Progenitor cell of endocrine pancreas (in vitro differentiated cells): ENCODE measurements at places on chromosomes 11 and 22.

GRCh38 chr22:19995611-19996339 lies 20.8 kb downstream of the ARVCF start:
- no peaks in the 10 kb centered on the region for H3K27me3 ChIP-seq
- DNase-seq, result no peak
- H3K4me1 ChIP-seq, result peaks cover 12% of the 10 kb centered on the region
- H3K4me3 ChIP-seq, result no peak overlapping the region

DNA sequence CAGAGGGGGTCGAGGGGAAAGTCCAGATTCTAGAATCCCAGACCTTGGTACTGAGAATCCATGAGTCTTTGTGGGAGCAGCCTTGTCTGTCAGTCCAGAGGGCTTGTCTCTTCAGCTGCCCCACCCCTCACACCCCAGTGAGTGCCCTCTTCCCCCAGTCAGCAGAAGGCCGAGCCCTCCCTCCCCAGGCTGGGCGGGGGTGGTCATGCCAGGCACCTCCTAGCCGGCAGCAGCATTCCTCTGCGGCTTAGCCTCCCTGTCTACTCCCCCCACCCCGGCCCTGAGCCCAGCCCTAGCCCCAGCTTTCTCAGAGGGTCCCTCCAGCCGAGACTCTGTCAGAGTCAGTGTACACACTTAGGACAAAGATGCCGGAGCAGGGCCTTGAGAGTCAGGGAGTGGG lies 4.6 kb downstream of the SOX10 start:
- peaks cover 33% of the 10 kb centered on the region for H3K27me3 ChIP-seq
- DNase-seq, result no peak
- peaks cover 8% of the 10 kb centered on the region for H3K36me3 ChIP-seq
- H3K27ac ChIP-seq, result no peak overlapping the region
- H3K4me3 ChIP-seq, result no peak overlapping the region

DNA sequence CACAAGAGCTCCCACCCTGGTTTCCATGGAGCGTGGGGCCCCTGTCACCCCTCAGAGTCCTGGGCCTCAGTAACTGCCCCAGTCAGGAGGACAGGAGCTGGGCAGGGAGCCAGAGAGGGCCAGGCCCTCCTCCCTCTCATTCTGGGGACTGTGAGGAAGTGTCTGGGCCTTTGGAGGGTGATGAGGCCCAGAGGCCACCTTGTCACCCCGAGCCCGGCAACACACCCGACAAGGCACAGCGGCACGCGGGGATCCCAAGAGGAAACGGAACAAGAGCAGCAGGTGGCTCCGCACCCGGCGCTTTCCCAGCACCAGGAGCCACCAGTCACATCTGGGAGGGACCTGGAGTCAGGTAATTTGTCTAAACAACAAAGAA lies 72.1 kb downstream of the CELSR1 start:
- peaks cover under 1% of the 10 kb centered on the region for H3K27me3 ChIP-seq
- H3K4me3 ChIP-seq, result no peak overlapping the region
- no peaks in the 10 kb centered on the region for H3K4me1 ChIP-seq
- H3K27ac ChIP-seq, result no peak overlapping the region
- no peak for DNase-seq

GRCh38 chr11:67458266-67458665 lies 3.1 kb downstream of the CABP4 start:
- H3K4me1 ChIP-seq, result no peaks in the 10 kb centered on the region
- no peak overlapping the region for H3K27ac ChIP-seq
- H3K4me3 ChIP-seq, result no peak overlapping the region
- H3K36me3 ChIP-seq, result no peaks in the 10 kb centered on the region
- peaks cover 4% of the 10 kb centered on the region for H3K27me3 ChIP-seq

- H3K36me3 ChIP-seq, result no peaks in the 10 kb centered on the region
- H3K27me3 ChIP-seq, result peaks cover 3% of the 10 kb centered on the region
- no peak overlapping the region for H3K27ac ChIP-seq
- no peaks in the 10 kb centered on the region for H3K4me1 ChIP-seq
- DNase-seq, result no peak
- no peak overlapping the region for H3K4me3 ChIP-seq
Observed at GRCh38 chr11:128222245-128222884, 365.0 kb downstream of the ETS1 start.

GRCh38 chr11:6476571-6476970 lies 2.8 kb upstream of the TRIM3 start:
- peaks cover 8% of the 10 kb centered on the region for H3K27me3 ChIP-seq
- peaks cover 12% of the 10 kb centered on the region for H3K36me3 ChIP-seq
- DNase-seq, result no peak

GRCh38 chr22:39946126-39946502 lies 14.1 kb upstream of the TMA7B start:
- DNase-seq, result no peak
- H3K4me3 ChIP-seq, result no peak overlapping the region
- no peak overlapping the region for H3K27ac ChIP-seq
- H3K4me1 ChIP-seq, result peaks cover 25% of the 10 kb centered on the region
- peaks cover 9% of the 10 kb centered on the region for H3K27me3 ChIP-seq

GRCh38 chr11:88355887-88356286 lies 18.4 kb upstream of the CTSC start:
- H3K36me3 ChIP-seq, result no peaks in the 10 kb centered on the region
- peaks cover 3% of the 10 kb centered on the region for H3K27me3 ChIP-seq
- H3K27ac ChIP-seq, result no peak overlapping the region
- no peak for DNase-seq
- H3K4me3 ChIP-seq, result no peak overlapping the region

- no peak for DNase-seq
- H3K27ac ChIP-seq, result no peak overlapping the region
- H3K4me1 ChIP-seq, result no peaks in the 10 kb centered on the region
- no peaks in the 10 kb centered on the region for H3K27me3 ChIP-seq
- no peak overlapping the region for H3K4me3 ChIP-seq
- peaks cover 25% of the 10 kb centered on the region for H3K36me3 ChIP-seq
Observed at GRCh38 chr22:23877566-23877965, 16.6 kb upstream of the MIF start.

- H3K27me3 ChIP-seq, result peaks cover 12% of the 10 kb centered on the region
- peaks cover 1% of the 10 kb centered on the region for H3K4me1 ChIP-seq
- no peak overlapping the region for H3K4me3 ChIP-seq
- H3K36me3 ChIP-seq, result no peaks in the 10 kb centered on the region
- H3K27ac ChIP-seq, result no peak overlapping the region
Observed at GRCh38 chr22:35450824-35451569, 51.1 kb downstream of the MCM5 start.

- no peak overlapping the region for H3K4me3 ChIP-seq
- H3K4me1 ChIP-seq, result peaks cover 14% of the 10 kb centered on the region
- H3K27me3 ChIP-seq, result no peaks in the 10 kb centered on the region
- H3K27ac ChIP-seq, result no peak overlapping the region
- no peak for DNase-seq
Observed at GRCh38 chr11:86251345-86251744, 6.8 kb downstream of the EED start.

GRCh38 chr11:77055101-77055561 lies 11.6 kb upstream of the CAPN5 start:
- no peaks in the 10 kb centered on the region for H3K4me1 ChIP-seq
- H3K27ac ChIP-seq, result no peak overlapping the region
- no peaks in the 10 kb centered on the region for H3K36me3 ChIP-seq
- DNase-seq, result no peak
- H3K4me3 ChIP-seq, result no peak overlapping the region

DNA sequence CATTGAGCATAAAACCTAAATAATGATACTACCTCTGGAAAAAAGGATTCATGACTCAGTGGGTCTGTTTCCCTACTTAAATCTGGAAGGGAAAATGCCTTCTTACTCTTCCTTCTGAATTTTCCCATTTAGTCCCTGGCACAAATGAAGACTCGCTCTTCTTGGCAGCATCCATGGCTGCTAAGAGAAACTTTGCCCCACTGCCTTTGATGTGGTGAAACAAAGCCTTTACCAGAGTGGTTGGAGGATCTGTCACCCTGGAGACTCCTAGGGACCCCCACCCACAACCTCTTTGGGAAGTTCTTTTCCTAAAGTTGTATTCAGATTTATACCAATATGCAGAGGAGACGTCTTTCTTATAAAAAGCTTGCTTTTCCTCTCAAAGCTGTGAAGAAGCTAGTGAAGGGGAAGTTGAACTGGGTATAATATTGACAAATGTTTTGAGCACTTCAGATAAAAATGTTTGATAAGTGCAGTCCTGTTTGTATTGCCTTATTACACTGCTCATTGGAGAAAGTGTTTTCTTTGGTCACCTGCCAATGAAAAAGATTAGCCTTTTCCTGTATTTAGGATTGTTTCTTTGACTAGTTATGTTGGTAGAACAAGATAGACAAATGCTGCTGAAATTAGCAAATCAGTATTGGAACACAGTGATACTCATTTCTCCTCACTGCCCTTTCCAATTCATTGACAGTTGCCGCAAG lies 77.3 kb downstream of the ARFGAP2 start:
- no peak overlapping the region for H3K4me3 ChIP-seq
- peak overlapping the region; percentile 80 for H3K27ac ChIP-seq
- H3K4me1 ChIP-seq, result peaks cover 36% of the 10 kb centered on the region

- no peaks in the 10 kb centered on the region for H3K27me3 ChIP-seq
- no peak overlapping the region for H3K27ac ChIP-seq
- H3K4me3 ChIP-seq, result no peak overlapping the region
- H3K4me1 ChIP-seq, result peaks cover 3% of the 10 kb centered on the region
- DNase-seq, result no peak
Observed at GRCh38 chr11:27545946-27546345, 39.4 kb upstream of the LIN7C start.

DNA sequence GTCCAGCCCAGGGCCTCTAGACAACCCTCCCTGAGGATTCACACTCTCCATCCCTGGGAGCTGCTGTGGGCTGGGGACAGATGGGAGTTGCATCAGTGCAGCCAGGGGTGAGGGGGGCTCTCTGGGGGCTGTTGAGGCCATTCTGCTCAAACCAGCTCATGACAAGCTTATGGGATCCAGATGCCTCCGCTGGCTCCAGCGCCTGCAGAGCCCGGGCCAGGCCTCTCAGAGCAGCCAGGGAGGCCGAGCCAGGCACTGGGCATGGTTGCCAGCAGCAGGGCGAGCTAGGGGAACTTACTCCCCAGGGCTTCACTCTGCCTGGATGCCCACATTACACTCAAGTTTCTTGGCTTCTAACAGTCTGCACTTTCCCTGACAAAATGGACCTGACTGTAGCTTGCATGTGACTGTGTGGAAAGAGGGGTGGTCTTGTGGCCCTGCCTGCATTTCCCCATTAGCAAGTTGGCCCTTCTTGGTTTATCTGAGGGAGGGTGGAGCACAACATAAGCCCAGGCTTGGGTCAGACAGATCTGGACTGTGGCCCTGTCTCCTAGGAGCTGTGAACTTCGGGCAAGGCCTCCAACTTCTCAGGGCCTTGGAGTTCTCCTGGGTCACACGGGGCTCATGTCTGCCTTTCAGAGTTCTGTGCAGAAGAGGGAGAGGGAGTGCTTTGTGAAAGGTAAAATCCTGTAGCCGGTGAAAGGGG lies 34.5 kb upstream of the CYB5R3 start:
- H3K27me3 ChIP-seq, result peaks cover 13% of the 10 kb centered on the region
- H3K4me3 ChIP-seq, result no peak overlapping the region
- peaks cover 11% of the 10 kb centered on the region for H3K4me1 ChIP-seq
- no peaks in the 10 kb centered on the region for H3K36me3 ChIP-seq

GRCh38 chr11:73274722-73275380 lies 2.7 kb downstream of the P2RY6 start:
- peaks cover 23% of the 10 kb centered on the region for H3K27me3 ChIP-seq
- DNase-seq, result no peak
- no peak overlapping the region for H3K27ac ChIP-seq
- peaks cover 13% of the 10 kb centered on the region for H3K4me1 ChIP-seq
